ENCODE measurements at places on chromosomes 3 and 15. TPM values are rescaled to one million over a fixed set of nuclear protein-coding genes. Genes with fewer than 3 reads are reported as not detected.
A peak's percentile ranks its signal among the peaks of the same experiment; 100 is the strongest.

GRCh38 chr15:101459579-101460300 lies 29.8 kb downstream of the PCSK6 start:
- DNase-seq, result no peak

Gene KLHL40
- 145 TPM for polyA plus RNA-seq

DNA sequence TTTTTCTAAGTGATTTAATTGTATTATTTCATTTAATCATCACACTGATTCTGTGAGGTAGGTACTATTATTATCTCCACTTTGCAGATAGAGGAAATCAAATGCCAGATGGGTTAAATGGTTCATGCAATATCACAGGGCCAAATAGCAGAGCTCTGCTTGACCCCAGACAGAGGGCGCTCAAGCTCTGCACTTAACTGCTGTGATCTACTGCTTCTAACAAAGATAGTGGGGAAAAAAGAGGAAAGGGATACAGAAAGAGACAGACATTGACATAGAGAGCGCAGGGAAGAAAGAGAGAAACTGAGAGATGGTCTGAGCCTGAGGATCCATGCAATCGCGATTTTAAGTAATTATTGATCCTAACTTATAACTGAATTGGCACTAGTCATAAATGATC lies 279.1 kb upstream of the THRB start:
- DNase-seq, result peak; percentile 89

DNA sequence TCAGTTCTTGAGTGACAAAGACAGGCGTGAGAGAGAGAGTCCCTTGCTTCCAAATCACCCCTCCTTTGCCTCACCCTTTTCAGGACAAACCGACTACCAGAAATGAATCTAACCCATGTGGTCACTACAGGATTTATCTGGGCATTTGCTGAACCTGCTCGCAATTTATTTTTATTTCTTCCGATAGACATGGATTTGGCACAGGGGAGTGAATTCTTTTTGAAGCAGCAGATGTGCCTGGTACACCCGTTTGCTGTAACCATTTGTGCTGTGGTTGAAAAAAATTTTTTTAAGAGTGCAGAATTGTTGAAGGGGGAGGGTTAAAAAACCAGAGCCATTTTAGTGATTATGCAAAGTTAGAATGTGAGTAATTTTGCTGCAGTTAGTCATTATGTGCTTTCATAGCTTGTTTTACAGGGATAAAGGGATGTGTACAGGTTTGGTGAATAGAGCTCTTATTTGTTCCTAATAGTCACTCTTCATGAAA lies 442.0 kb downstream of the LPP start:
- peak; percentile 44 for DNase-seq

DNA sequence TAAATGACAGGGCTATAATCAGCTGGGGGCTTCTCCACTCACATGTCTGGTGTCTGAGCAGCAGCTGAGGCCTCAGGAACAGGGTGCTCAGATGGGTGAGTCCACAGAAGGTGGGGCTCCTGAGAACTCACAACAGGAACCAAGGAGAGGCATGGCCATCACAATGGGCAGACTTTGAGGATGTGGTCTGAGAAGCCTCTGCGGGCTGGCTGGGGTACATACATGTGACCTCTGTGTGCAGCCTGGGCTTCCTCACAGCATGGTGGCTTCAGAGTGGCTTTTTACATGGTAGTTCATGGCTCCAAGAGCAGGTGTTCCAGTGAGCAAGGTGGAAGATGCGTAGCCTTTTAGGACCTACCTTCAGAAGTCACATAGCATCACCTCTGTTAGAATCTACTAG lies 58.8 kb downstream of the TRPC1 start:
- DNase-seq, result no peak

Gene NPAP1
- polyA plus RNA-seq, result 0.41 TPM

GRCh38 chr3:128648940-128649663 lies 1.5 kb downstream of the RPN1 start:
- no peak for DNase-seq

Gene FAM240A
- polyA plus RNA-seq, result not detected

DNA sequence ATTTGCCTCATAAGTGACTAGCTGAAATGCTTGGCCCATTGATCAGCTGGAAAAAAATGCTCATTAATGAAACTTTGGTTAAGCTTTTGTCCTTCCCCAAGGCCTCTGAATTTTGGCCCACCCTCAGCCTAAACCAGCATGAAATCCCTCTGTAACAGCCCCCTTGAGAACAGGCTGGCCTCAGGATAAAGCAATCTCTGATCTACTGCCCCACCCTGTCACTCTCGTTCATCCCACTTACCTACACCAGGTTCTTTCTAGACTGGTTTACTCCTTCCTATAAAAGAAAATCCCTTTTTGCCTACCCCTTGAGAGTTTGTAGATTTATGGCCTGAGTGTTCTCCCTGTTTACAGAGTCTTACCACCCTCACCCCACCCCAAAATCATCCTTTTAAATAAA lies 3.4 kb upstream of the AEN start:
- DNase-seq, result no peak

DNA sequence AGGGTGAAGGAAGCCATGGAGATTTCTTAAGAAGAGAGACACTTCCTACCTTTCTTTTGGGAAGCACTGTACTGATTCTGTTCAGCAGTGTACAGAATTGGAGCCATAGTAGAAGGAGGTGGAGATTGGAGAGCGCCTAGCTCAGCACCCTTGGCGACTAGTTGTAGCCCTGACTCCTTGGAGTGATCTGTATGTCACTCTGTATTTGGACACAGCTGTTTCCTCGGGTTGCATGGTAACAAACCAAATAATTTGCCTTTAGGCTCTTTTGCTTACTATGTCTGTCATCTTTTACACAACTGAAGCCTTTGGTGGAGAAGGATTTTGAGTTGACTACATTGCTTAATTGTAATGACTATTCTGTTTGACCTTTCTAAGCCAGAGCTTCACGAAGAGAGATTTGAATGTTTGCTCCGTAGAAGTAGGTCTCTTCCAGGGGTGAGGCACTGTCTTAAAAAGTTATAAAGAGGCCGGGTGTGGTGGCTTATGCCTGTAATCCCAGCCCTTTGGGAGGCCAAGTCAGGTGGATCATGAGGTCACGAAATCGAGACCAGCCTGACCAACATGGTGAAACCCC lies 77.1 kb downstream of the AKAP13 start:
- no peak for DNase-seq

Gene SNTN
- not detected for polyA plus RNA-seq

Gene GP9
- polyA plus RNA-seq, result 0.80 TPM

- no peak for DNase-seq
Observed at GRCh38 chr3:153513236-153513635, 351.2 kb downstream of the RAP2B start.

Gene MNS1
- 6.2 TPM for polyA plus RNA-seq

- no peak for DNase-seq
Observed at GRCh38 chr15:25184356-25185155, 229.8 kb downstream of the SNRPN start.

Measured in muscle of leg (tissue), 16 donors.